Stromal cell of bone marrow (primary cell): ENCODE measurements at places on chromosomes 11 and 22.

GRCh38 chr22:29202212-29203192 lies 3.2 kb upstream of the EMID1 start:
- DNase-seq: no peak

GRCh38 chr22:46522797-46523196 lies 14.6 kb downstream of the CELSR1 start:
- DNase-seq: no peak

DNA sequence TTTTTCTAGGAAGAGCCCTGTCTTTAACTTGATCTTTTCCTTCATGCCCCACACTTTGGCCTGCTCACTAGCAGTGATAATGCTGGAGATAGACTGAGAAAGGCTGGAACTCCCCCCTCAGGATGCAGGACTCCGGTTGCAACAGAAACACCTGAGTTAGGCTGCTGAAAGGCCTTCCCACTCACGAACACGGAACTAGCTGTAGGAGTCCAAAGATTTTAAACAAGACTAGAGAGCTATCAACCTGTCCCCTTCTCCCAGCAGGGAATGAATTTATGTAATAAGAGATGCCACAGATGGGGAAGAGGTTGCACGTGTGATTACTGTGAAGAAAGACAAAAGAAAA lies 13.0 kb downstream of the SCN3B start:
- no peak for DNase-seq

DNA sequence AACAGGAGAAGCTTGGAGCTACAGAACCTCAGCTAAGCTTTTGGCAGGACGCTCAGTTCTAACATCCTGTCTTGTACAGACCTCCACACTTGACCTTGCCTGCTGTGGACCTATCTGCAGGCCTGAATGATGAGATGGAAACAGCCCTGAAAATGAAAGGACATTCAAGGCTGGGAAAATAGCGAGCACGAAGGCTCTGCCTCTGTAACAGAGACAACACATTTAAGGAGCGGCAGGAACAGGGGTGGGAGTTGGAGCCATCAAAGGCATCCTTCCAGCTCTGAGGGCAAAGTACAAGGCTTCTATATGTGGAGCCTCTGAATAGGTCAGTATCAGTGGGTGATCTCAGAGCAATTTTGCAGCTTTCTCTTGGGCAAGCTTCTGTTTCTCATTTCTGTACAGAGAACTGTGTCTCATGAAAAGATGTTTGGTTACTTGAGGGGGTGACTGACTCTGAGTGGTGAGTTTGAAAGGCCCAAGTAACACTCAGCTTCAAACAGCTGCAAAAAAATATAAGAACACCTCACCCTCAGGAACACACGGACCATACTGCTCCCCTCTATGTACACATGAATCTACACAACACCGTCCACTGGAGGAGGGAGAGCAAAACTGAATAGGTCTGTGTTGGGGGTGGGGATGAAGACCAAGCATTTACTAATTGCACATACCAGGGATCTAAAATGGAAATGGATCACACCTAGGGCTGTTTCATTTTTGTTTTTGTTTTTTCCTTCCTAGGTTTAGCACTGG lies 101.6 kb downstream of the CCDC81 start:
- DNase-seq: no peak

DNA sequence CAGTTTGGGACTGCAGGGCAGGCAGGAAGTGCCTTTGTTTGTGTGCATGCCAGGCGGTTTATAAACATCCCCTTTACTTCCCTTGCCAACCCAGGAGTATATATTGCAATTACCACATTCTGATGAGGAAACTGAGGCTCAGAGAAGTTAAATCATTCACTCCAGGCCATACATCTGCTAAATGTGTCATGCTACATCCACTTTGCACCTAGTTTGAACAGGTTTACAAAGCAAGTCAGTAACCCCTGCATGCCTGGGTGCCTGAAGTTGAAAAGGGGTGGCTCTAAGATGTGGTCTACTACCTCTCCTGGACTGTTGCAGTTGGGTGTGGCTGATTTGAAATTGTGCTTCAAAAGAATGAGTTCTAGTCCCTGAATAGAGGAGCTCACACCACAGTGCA lies 23.6 kb downstream of the FLI1 start:
- DNase-seq: no peak

DNA sequence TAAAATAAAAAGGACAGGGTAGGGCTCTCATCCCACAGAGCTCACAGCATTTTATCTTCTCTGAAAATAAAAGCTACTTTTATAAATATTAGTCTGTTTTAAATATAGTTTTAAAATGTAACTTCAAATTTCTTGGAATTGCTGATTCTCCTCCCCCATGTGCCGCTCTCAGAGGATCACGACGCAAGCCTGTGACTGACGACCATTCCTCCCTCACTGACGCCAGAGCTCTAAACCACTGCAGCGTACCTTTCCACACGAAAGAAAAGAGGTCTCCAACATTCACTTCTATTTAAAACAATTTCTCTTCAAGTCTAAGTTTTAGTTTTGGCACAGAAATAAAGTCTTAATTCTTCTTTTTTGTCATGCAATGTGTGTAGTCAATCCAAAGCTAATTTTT lies 9.3 kb downstream of the TOLLIP start:
- no peak for DNase-seq

GRCh38 chr11:92026664-92027063 lies 198.0 kb upstream of the FAT3 start:
- no peak for DNase-seq

DNA sequence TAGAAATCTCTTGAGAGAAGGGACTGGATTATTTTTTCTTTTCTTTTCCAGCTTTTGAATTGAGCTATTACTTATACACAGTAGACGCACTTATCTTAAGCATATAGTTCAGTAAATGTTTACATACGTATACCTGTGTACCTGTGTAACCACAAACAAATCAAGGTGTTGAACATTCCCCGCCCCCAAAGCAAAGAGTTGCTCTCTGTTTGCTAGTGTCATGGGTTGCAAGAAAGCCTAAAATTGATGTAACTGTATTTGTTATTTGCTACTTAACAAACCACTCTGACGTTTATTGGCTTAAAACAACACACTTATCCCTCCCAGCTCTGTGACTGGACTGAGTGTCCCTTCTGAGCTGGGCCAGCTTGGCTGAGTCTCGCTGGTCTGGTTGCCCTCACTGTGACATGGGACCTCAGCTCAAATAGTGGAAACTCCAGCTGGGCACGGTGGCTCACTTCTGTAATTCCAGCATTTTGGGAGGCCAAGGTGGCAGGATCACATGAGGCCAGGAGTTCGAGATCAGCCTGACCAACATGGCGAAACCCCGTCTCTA lies 25.4 kb upstream of the CABP2 start:
- DNase-seq: no peak

- DNase-seq: no peak
Measured at GRCh38 chr22:38038426-38038825, 18.8 kb upstream of the PICK1 start.

- no peak for DNase-seq
Measured at GRCh38 chr11:130043575-130043974, 26.1 kb upstream of the APLP2 start.

- DNase-seq: no peak
Measured at GRCh38 chr22:29400576-29400975, 12.2 kb upstream of the AP1B1 start.

- DNase-seq: peak; percentile 90
Measured at GRCh38 chr11:116871248-116871647, 33.8 kb upstream of the APOA1 start.

DNA sequence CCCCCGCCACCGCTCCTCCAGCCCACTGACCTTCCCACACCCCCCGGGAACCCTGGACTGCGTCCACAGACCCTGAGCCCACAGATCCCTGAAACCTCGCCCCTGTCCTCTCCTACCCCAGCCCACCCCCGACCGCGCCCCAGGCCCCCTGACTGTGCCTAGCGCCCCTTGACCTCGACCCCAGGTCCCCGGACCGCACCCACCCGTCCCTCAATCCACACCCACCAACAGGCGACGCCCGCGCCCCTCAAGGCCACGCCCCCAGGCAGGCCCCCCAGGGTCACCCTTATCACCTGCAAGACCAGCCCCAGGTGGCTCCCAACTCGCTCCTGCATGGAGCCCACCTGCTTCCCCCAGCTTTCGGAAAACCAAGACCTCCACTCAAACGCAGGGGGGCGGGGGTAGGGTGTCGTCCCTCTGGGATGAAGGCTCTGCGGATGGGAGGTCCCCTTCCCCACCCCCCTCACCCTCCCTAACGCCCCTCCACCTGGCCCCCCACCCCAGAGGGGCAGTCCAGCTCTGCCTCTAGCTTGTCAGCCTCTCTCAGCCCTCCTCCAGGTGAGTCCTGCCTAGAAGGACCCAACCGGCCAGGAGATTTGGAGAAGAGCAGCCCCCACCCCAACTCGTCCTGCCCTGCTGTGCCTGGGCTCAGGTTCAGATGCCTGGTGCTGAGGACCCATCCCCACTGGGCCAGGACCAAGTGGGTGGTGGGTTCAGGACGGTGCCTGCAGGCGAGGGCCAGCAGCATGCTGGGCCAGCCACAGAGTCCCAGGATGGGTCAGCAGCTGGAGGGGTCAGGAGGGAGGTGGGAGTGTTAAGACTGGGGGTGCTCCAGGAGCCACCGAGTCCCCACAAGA lies 3.1 kb upstream of the IL17REL start:
- no peak for DNase-seq

GRCh38 chr22:47036936-47037485 lies 274.6 kb downstream of the TBC1D22A start:
- no peak for DNase-seq

GRCh38 chr11:65915821-65916251 lies 3.0 kb downstream of the C11orf68 start:
- DNase-seq: peak; percentile 96

GRCh38 chr11:15640318-15640717 lies 525.6 kb downstream of the INSC start:
- no peak for DNase-seq

DNA sequence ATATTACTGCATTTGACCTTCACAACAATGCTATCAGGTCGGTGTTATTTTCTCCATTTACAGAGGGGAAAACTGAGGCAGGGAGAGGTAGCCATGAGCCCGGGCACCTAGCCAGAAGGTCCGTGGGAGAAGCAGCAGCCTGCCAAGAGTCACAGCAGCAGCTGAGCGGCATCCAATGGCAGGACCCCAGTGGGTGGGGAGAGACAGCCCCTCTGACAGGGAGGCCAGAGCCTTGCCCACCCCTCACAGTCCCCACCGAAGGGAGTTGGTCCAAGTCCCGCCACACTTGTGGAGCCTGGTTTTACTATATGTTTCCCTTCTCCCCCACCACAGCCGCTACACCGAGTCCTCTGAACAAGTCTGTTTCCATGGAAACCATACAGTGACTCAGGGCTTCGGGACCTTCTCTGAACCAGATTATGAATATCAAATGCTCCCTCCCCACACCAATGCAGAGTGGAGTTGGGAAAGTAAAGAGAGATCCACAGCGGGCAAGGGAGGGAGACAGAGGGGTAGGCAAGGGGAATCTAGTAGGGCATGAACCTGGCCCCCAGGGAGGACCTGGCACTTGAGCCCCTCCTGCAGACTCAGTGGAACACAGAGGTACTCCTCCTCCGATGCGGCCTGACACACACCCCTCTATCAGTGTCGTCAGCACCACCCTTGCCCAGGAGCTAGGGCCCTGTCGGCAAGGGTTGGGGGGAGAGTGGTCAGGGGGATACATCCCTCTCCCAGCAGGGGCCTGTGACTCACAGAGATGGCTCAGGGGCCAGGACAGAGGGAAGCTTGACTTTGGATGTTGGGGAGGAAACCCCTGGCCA lies 2.5 kb downstream of the CHST1 start:
- peak; percentile 92 for DNase-seq

- no peak for DNase-seq
Measured at GRCh38 chr11:41005986-41006385, 453.5 kb downstream of the LRRC4C start.

DNA sequence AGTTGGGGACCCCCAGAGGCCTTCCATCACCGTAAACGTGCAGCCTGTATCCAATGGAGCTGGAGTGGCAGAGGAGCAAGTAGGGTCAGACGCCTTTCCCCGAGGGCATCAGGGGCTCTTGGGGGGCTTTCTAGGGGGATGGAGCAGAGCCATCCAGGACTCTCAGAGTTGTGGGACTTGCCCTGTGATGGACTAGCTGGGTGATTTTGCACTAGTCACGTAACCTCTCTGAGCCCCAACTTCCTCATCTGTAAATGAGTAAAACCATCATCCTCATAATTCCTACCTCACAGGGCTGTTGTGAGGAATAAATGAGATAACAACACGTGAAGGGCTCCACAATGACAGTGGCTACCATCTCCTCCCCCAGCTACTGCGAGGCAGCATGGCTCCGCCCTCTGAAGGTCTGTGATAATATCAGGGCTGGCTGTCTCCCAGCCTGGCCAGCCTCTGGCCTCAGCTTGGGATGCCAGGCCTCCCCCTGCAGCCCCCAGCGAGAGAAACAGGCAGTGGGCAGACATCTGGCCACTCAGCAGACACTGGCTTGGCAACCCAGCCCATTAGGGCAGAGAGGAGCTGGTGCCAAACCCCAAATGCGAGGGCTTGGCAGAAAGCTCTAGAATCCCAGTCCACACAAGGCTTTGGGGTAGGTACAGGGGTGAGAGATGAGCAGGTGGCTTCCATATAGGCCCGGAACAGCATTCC lies 6.7 kb downstream of the USP2 start:
- DNase-seq: no peak

GRCh38 chr22:48741540-48741939 lies 1086.1 kb downstream of the BRD1 start:
- DNase-seq: no peak
